ENCODE measurements at places on chromosomes 5 and 9.

DNA sequence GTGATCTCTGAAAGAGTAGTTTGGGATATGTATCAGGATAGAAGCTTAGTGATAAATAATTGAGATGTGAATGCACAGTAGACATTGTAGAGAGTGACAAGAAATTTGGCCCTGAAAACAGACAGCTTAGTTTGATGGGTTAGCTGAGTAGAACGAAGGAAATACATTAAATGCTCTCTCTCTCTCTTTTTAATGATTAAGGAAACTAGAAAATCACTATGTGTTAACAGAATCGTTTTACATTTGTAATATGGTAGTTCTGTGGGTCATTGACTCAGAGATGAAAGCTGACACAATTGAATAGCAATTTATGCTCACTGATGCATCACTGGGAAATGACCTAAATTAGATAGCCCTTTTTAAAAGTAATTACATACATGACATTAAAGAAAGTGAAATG is 739.8 kb upstream of the PTPRD start:
- no peak for DNase-seq

- DNase-seq, result no peak
Observed at GRCh38 chr5:60779466-60779865, 64.6 kb downstream of the ELOVL7 start.

GRCh38 chr9:136536721-136537241 is 9.1 kb downstream of the NOTCH1 start:
- DNase-seq, result no peak

DNA sequence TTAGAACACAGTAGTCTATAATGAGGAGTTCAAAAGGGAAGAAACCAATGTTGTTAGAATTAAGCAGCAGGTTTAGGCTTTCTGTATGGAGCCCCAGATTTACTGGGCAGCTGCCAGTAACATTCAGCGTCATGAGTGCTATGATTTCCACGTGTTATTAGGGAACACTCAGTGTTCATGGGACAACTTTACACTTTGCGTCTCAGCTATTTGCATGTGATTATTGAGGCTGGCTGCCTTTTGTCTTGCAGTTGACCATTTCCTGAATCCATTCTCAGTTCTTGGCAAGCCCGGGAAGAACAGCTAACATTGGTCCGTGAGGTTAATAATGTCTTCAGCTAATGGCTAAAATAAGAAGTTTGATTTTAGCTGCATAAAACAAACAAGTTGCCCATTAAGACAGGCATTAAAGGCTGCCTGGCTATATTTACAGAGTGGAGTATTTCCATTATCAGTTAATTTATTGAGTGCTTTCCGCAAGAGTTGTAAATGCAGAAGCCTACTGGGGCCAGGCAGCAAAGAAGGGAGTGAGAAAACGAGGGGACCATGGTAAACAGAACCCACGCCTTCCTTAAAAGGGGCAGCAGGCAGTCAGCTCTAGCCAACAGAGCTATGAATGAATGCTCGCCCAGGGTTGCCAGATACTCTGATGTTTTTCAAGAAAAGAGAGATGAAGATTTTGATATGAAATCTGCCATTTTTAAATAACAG is 120.9 kb downstream of the PIP5K1B start:
- DNase-seq, result no peak

DNA sequence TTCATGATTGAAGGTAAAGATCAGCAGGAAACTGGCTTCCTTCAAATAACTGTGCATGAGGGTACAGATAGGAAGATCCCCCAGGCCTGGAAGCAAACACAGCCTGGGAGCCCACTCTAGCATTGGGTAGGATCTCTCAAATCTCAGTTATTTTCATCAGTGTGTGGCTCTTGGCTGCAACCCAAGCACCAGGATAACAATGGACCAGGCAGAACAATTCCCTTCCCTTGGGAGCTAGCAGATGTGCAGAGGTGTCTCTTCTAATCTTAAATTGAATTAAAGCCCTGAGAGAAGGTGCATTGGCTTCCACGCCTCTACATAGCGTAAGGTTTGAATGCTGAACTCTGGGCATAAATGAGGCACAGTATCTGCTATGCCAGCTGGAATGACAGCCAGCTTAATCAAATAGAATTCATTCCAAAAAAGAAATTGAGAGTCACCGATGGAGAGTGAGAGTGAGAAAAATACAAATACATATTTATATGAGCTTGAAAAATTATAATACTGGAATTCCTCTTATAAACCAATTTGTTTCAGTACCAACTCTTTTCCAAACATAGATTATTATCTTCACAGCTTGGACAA is 957.3 kb downstream of the CDH12 start:
- no peak for DNase-seq

- no peak for DNase-seq
Observed at GRCh38 chr9:92422611-92423338, 1.5 kb downstream of the OMD start.

DNA sequence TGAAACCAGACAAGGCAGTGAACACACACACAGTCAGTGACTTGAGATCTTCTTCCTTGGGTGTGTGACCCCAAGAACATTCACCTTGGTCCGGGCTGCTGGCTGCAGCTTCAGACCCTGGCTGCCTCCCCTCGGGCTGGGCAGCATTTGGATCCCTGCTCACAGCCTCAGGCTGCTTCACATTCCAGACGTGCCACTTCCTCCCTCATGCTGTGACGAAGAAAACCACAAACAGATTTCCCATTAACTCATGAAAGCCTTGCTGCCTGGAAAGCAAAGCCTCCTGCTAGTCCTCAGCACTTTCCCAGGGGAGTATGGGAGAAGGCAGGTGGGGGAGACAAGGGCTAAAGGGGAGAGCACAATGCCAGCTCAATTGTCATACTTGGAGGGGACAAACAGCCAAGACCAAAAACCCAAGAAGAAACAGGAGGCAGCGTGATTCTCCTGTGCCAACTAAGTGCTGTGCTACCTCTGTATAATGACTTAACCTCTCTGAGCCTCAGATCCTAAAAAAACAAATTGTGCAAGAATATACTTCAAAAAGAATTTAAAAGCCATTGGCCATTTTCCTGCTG is 594.6 kb upstream of the BRINP1 start:
- no peak for DNase-seq

- no peak for DNase-seq
Observed at GRCh38 chr5:153780876-153781705, 257.6 kb downstream of the FAM114A2 start.

- no peak for DNase-seq
Observed at GRCh38 chr5:80208381-80208780, 47.5 kb downstream of the SERINC5 start.

DNA sequence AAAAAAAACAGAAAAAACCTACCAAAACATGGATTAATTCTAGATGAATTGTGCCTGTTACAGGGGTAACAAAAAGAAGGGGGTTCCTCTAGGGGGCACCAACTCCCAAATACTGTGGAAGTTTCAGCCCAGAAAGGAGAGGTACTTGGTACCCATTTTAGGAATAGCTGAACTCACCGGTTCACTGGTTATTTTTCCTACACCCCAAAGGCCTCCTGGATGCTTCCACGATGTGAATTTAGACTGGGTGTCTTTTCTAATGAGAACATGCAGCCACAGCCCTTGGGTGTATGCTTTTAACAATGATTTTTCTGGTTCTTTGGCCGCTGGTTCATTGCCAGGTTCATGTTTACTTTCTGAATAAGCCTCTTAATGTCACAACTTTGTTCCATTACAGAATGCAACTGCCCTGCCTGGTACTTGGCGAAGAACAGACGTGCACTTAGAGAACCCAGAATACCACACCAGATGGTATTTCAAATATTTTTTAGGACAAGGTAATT is 46.7 kb downstream of the GARNL3 start:
- no peak for DNase-seq

GRCh38 chr9:127692071-127692470 is 14.7 kb upstream of the CFAP157 start:
- no peak for DNase-seq

GRCh38 chr5:137392261-137392660 is 106.9 kb downstream of the SPOCK1 start:
- no peak for DNase-seq

- no peak for DNase-seq
Observed at GRCh38 chr5:83568186-83568585, 96.6 kb downstream of the VCAN start.

DNA sequence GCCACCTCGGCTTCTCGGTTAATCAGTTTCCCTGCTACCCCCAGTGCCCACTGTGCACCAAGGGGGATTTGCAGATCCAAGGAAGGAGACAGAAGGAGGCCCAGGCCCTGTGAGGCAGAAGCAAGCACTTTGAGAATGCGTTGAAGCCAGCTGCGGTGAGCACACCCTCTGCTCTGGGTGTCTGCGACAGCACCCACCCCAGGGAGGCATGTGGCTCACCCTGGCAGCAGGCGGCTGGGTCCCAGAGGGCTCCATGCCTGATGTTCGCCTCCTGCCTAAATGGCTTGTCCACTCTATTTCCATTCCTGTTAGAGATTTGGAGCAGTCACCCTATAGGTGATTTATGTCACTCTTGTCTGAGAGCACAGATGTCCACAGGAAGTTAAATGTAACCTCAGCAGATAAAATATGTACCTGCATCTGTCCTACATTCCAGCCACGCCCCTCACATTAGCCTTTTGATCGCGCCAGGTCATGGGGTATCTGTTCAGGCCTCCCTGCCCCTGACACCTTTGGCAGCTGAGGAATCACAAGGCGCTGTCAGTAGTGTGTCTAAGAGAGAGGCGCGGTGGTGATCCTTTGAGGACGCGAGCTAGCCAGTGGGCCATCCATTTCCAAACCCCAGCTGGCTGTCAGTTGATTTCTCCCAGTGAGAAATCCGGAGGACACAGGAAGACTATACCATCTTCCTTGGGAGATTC is 28.1 kb downstream of the PTGES2 start:
- no peak for DNase-seq

GRCh38 chr5:73122875-73123810 is 2.8 kb downstream of the TMEM171 start:
- no peak for DNase-seq

- no peak for DNase-seq
Observed at GRCh38 chr9:121853617-121854395, 202.4 kb downstream of the DAB2IP start.

GRCh38 chr5:178287791-178288105 is 55.1 kb upstream of the PHYKPL start:
- DNase-seq, result no peak

- DNase-seq, result no peak
Observed at GRCh38 chr9:81430727-81431126, 258.6 kb downstream of the TLE1 start.

DNA sequence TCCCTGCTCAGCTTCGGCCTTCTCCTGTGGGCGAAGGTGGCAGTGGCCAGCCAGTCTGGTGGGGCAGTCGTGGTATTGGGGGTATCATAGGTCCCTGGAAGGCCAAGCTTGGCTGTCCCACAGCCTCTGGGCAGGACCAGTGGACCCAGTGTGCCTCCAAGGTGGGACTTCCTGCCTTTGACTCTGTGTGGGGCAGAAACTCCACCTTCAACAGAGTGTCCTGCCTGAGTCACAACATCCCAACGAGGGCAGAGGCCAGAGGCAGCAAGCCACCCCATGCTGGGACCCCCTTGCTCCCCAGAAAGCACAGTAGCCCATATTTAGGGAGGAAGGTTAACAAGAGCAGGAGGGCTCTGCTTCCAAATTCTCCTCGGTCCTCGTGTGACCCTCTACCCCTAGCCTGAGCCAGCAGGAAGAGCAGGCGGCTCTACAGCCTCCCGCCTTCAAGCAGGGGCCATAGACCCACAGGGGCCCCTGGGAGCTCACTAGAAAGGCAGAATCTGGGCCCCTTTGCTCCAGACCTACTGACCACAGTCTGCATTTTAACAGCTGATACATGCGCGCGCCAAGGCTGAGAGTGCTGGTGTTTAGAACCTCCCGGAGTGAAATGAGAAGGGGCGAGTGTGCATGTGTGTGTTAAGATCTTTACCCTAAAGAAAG is 51.6 kb upstream of the FUBP3 start:
- no peak for DNase-seq

GRCh38 chr9:120933310-120934055 is 6.9 kb upstream of the TRAF1 start:
- no peak for DNase-seq

DNA sequence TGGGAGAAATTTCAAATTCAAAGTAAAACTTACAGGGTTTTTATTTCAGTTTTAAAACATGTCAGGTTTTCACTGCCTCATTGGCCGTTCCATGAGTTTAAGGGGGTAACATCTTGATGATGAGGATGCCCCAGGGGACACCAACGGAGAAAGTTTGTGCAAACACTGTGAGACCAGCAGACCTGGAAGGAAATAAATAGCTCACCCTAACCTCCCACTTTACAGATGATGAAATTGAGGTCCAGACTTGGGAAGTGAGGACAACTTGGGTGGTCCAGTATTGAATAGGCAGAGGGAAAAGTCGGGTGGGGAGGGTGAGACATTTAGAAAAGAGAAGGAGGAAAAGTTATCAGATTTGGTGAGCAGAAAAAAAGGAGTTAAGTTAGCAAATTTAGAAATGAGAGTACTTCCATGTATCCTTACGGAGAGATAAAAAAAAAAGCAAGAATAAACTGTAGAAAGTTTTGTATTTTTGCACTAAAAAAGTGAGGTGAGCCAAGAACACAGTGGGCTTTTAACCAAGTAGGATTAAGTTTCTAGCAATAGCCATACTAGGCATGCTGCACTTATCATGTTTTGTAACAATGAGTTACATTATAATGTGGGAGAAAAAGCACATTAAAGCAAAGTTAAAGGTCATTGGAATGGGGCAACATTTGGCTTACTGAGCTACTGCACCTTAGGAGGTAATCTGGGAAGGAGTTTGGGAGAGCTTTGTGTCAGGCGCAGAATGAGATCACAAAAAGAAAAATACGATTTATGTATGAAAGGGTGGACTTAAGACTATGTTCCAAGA is 125.1 kb downstream of the GAS1 start:
- no peak for DNase-seq

- DNase-seq, result no peak
Observed at GRCh38 chr9:78939311-78940065, 632.3 kb upstream of the TLE4 start.

GRCh38 chr5:166024970-166025369 is 2266.5 kb upstream of the WWC1 start:
- no peak for DNase-seq

DNA sequence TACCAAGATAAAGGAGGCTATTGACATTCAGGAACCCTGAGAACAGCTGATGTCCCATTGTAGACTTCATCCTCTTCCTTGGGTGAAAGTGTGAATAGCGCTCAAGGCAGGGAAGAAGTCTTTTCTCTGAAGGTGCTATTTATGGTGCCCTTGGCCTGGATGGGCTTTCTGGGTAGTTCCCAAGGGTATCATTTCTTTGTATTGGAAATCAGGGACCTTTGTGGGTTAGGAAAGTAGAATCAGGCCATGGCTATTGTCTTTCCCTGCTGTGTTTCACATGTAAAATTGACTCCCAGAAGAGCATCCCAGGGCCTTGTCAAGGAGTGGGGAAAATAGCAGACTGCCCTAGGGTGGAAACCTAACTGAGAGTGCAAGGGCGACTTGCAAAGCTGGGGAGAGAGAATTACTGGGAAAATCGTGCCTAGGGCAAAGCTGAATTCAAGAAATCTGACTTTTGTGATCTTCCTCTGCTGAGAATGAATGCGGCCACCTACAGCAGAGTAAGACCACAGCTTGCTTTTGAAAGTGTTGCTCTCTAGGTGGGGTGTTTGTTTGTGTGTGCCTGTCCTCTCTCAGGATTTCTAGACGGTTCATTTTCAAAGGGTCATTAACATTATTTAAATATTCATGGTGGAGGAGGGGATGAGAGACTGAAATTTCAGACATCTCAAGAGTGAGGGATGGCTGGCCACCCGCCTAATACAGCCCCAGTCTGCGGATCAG is 160.6 kb downstream of the C9orf152 start:
- DNase-seq, result no peak

Data from NCI-H2029 (cell line).